ENCODE measurements at places on chromosomes 12 and 14. TPM values are rescaled to one million over a fixed set of nuclear protein-coding genes. Genes with fewer than 3 reads are reported as not detected.

DNA sequence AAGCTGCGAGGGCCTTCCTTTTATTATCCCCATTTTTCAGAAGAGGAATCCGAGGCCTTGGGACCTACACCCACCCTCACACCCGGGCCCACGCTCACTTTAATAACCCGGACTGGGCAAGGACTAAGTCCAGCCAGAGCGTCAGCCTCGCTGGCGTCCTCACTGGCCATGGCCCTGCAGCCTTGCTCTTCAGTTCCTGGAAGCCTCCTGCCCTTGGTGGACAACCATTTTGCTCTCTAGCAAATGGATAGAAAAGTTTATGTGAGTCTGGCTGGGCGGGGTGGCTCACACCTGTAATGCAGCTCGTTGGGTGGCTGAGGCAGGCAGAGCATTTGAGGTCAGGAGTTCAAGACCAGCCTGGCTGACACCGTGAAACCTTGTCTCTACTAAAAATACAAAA, 9.8 kb downstream of the RTL1 start:
- DNase-seq, result no peak

DNA sequence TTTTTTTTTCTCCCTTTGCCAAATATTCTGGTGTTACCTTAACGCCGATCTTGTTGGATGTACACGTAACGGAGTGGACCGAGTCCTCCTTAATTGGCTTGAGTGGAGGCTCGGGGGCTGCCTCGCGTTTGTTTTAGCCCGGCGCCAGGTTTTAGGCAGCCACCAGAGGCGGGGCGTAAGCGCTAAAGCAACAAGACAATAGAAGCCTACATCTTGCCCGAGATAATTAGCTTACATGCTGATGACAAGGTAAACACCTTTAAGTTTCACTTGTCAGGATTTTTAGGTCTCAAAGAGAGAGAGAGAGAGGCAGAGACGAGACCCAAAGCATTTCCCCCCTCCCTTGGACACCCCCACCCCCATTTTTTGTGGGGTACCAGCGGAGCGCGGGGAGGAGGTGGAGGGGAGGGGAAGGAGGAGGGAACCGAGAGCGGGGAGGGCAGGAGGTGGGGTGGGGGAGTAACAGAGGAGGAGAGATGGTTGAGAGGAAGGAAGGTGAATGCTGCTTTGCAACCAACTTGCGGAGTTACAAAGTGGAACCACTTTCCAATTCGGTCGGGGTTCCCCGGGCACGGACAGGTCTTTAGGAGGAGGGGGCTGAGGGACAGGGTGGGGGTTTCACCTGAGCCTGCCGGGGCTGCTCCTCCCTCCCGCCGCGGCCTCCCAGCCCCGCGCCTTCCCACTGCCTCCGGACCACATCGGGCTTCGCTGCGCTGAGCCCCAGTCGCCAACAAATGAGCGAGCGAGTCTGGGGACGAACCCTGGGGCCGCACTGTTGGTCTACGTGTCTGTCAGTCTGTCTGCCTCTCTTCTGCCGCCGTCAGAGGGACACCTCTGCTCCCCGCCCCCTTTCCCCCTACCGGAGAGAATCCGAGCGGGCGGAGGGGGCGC, at the start of gene NKX2-1:
Gene NKX2-1, minus strand, starts transcription at position 802 of the 891 bp plus-strand sequence. Its CDS starts 103 bp downstream, at position 699.
- no peak for DNase-seq

DNA sequence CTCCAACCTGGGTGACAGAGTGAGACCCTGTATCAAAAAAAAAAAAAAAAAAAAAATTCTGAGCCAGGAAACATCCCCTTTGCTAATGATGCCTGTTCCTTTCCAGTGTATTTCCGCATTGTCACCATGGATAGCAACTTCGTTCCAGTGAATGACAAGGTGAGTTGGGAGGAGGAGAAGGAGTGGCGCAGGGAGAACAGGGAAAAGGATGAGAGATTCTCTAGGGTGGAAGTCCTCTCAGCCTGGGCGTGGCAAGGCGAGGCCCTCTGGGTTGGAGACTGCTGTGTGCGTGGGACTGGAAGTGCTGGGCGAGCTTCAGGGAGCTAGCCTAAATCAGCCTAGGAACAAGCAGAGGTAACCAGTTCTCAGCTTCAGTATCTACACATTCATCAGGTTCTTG, 7.2 kb downstream of the A2ML1 start:
- DNase-seq, result no peak

DNA sequence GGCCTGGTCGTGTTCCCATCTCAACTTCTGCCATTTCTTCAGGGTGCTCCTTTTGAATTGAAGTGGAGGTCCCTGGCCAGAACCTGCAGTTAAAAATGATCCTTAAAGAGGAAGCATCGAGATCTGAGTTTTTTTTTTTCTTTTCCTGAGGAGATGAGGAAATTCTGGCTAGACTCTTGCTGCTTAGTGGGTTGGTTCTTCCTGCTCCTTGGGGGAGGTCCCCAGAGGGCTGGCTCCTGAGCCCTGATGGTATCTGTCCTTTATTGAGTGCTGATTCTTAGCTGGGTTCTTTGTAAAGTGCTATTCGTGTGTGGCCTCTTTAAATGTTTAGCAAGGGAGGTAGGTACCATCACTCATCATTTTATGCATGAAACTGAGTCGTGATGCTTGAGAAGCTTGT, 11.7 kb downstream of the PELI2 start:
- DNase-seq, result no peak

- DNase-seq, result no peak
Observed at GRCh38 chr12:789852-790563, 37.6 kb downstream of the WNK1 start.

DNA sequence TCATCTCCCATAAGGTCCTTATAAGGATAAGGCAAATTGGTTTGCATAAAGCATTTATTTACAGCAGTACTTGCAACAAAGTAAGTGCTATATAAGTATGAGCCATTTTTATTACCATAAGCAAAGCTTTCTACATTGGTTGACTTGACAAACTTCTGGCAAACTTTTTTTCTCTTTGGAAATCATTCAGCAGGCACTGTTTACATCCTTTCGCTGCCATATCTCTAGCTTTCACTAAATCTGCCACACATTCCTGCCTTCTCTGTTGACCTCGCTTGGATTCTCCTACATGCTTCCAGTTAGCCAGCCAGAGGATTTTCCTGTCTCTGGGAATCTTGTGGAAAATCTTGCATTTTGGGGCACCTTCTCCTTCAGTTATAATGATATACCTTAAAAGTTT, 21.8 kb upstream of the HDAC7 start:
- no peak for DNase-seq

GRCh38 chr14:31965735-31966598, 111.1 kb upstream of the ARHGAP5 start:
- no peak for DNase-seq

DNA sequence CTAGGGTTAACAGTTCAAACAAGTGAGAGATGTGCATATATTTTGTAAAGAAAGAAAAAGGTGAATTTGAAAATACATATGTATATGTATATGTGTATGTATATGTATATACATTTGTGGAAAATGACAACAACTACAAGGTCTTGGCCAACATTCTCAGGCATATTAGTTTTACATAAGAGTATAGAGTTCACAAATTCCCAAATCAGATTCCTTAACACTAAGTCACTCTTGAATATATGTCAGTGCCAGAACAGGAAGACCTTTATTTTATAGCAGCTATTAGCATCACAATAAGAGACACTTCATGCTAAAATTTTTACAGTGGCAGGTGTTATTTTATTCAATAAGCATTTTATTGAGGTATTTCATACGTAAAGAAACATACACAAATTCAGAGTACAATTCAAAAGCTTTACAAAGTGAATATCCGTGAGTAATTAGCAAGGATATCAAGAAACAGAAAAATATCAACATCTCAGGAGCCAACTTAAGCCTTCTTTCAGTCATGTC, 179.7 kb downstream of the SLC6A15 start:
- no peak for DNase-seq

- no peak for DNase-seq
Observed at GRCh38 chr14:59543873-59544272, 32.7 kb downstream of the CCDC175 start.

GRCh38 chr14:102545461-102546265, 36.1 kb upstream of the ANKRD9 start:
- DNase-seq, result no peak

DNA sequence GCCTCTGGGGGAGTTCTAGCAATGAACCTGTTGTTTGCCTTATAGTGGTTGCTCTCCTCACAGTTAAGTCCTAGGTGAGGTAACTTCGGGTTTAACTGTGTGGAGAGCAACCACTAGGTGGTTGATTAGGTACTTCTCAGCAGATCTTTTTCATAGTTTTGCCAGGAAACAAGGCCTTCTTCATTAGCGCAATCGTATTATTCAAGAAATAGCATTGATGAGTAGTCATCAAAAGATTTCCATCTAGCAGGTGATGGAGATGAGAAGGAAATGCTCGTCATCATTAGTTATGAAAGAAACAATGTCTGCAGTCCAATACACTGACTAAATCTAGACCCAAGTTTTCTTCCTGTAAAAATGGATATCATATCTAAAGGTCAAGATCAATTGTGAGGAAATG, 923.3 kb downstream of the AACS start:
- DNase-seq, result no peak

The G2E3 gene
- total RNA-seq, result 37.8 TPM

The ZNF705A gene
- not detected for total RNA-seq

Data from activated CD4-positive, alpha-beta memory T cell treated with anti-CD3 and anti-CD28 coated beads, Interleukin-2, amount 10 ng/mL, durations not matched to agents 7 days and 5 days (primary cell).